EL (cell line): ENCODE measurements at places on chromosomes 13 and 19.

DNA sequence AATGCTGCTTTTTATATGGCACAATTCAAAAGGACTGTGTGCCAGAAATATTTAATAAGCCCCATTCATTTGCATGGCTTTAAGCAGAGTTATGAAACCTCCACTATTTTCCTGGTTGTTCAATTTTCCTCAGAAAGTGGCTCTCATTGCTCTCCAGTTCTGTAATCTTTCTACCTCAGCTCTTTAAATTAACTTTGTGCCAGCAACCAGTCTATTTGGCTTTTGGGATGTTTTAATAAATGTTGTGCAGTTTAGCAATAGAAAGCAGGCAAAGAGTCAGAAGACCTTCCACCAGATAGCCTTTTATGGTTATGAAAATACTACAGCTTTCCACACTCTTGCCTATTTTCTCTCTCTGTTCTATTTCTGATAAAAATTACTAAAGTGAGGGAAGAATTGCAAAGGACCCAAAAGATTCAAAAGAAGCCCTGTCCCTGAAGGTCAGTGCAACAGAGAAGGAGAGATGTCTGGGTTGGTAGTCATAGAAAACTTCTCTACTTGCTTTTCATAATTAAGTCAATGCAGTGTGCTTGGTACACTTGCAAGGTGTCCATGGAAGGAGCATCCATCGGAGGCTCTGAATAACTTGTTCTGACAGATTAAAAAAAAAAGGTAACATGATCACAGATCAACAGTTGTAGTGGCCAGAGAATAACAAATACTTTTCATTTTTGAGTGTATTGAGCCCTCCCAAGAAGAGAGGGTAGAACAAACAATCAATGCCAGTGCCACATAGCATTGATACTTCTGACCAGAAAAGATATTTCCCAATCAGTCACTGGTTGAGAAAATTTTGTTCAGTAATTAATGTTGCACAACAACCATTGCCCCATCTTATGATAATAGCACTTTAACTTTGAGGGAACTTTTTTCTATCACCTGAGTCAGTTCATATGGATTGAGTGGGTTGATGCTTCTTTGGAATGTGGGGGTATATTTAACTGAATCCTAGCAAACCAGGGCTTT is 48.4 kb upstream of the SPRY2 start:
- no peak for DNase-seq

- DNase-seq, result no peak
These were observed 12.8 kb downstream of the CASP14 start for GRCh38 chr19:15062036-15062435.

GRCh38 chr13:100854006-100854405 is 179.4 kb upstream of the TMTC4 start:
- no peak for DNase-seq

DNA sequence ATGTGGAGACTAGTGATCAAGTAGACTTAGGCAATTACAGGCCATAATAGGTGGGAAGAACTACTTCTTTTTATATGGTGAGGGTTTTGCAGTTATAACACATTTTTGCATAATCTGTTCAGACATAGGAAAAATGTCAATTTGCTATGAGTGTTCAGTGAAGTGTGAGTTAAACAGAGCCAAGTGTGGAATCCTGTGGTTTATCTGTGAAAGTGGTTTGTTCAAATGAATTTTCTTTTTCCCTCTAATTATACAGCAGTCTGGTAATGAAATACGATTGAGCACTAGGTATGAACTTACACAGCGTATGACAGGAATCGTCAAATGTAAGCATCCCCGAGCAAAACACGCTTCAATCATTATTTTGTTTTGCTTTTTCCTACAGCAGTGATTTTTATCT is 178.3 kb downstream of the STK24 start:
- no peak for DNase-seq

GRCh38 chr19:35811317-35812219 is 1.1 kb downstream of the PRODH2 start:
- DNase-seq, result no peak

DNA sequence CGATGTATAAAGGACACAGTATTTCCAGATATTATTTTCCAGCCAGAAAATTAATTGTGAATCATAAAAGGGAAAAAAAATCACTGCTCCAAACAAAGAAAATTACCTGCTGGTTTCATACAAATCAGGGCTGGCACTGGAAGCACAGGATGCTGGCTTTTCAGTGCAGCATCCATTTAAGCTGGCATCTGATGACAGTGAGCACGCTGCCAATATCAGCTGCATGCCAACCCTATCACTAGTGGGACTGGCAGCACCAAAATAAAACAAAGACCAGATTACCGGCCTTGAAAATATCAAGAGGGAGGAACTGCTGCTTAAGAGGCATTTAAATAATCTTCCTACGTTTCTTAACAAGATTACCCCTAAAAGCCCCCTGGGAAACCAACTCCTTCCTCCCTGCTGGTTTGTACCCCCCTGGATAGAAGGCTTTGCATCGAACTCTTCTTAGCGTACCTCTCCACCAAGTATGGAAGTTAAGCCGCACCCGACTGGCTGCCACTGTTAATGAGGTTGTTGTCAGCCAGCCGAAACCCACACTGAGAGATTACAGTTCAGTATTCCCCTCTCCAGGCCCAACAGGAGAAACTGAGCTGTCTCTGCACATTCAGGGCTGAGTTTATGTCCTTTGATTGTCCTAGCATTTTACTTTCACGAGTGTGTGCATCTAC is 257.8 kb downstream of the EFNB2 start:
- no peak for DNase-seq

GRCh38 chr13:73266640-73267180 is 207.9 kb downstream of the KLF5 start:
- no peak for DNase-seq

DNA sequence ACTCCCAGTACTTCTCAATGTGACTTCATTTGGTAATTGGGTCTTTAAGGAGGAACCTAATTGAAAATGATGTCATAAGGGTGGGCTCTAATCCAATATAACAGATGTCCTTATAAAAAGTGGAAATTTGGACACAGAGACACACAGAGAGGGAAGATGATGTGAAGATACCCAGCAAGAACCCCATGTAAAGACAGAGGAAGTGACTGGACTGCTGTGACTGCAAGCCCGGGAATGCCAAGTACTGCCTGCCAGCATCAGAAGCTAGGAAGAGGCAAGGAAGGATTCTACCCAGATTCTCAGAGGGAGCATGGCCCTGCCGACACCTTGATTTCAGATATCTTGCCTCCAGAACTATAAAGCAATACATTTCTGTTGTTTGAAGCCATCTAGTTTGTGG is 239.3 kb downstream of the KCTD12 start:
- peak; percentile 27 for DNase-seq

- no peak for DNase-seq
These were observed 195.8 kb downstream of the RAP2A start for GRCh38 chr13:97629601-97630272.

DNA sequence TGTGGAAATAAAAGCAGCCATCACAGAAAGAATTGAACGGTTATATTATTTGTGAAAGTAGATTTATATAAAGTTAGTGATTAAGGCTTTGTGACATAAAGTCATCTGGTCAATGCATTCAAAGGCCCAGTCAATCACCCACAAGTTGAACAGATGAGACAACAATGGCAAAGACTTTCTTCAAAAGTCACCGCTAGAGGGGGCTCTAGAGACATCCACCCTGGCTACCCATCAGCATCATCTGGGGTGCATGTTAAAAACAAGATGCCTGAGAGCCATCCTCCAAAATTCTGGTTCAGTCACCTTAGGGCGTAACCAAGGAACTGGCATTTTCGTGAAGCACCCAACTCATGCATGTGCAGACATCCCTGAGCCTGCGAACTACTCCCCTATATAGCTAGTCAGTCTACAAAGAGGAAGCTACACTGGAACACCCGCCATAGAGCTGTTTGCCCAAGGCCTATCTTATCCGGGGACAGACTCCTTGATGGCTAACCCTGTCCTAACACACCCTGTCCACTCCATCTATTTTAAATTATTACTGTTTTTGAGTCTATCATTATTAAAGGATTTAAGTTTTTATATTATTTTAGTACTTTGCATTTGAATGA is 970.5 kb downstream of the UQCRFS1 start:
- DNase-seq, result peak; percentile 4

- DNase-seq, result no peak
These were observed 4.6 kb downstream of the PIK3R2 start for GRCh38 chr19:18157465-18158063.

GRCh38 chr13:58547419-58547818 is 915.9 kb downstream of the PCDH17 start:
- DNase-seq, result no peak

- no peak for DNase-seq
These were observed 18.9 kb downstream of the EVI5L start for GRCh38 chr19:7848779-7849457.

DNA sequence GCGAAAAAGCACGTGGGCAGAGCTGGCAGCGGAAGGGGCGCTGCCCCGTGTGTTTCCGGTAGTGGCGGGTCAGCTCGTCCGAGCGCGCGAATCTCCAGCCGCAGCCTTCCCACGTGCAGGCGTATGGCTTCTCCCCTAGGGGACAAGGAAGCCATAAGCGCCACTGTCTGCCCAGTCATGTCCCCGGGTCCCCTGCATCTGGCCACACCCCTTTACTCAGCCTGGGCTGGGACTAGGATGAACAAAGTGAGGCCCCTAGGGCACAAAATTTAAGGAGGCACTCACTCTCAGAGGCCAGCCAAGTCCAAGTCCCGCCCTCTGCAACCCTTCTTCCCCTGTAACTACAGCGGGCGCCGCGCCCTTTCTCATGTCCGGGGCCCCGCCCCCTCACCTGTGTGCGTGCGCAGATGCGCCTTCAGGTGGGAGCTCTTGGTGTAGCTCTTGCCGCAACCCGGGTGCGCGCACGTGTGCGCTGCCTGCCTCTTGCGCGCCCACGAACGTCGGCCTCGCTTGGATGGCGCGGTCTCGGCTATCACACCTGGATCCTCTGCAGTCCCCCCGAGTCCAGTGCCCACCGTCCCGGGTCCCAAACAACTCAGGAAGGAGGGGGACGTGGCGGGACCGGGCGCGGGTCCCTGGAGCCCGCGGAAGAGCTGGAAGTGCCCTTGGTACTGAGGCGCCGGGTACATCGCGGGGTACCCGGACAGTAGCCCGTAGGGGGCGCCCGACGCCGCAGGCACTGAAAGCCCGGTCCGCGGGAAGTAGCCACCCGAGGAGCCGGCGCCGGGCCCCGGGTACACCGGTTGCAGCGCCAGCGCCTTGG is 1.9 kb downstream of the KLF1 start:
- DNase-seq, result peak; percentile 51

DNA sequence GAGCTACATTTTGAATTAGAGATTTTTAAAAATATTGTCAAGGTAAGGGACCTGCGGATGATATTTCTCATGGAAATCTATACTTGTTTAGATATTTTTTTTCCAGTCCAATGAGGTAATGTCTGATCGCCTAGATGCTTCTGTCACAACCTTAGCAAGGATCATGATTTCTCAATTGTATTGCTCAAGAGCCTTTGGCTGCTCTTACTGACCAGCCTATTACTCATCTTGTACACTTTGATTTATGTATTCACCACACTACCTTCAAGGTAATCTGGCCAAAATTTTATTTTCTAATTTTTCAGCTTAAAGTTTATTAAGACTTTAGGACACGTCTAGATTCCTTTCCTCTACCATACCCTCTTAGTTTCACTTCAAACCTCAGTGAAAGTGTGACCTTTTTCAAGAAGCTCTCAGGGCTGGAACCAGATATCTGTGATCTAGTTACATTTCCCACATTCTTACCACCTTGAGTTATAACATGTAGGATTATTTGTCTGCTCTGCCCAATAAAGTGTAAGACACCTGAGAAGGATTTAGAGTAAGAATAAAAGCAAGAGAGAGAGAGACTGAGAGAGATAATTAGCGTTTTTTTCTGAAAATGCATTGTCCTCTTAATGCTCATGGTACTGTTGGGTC is 197.1 kb downstream of the ITGBL1 start:
- peak; percentile 76 for DNase-seq

DNA sequence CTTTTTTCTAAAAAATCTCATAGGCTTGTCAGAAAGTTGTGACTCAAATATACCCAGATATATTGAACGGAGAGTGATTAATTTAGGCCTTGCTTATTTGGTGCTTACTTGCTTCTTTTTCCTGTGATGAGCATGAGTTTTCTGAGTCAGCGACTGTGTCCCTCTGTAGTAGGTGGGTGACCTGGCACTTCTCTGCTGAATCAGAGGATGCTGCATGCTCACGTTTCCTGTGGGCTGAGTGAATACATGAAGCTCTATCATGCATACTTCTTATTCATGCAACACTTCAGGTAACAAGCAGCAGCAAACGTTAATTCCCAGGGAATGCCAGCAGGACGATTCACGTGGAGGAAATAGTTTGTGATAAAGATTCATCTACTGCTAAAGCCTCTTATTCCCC is 245.0 kb downstream of the KLF5 start:
- peak; percentile 40 for DNase-seq

- no peak for DNase-seq
These were observed 12.9 kb downstream of the DPF1 start for GRCh38 chr19:38211151-38211591.

GRCh38 chr13:79943346-79944023 is 397.4 kb downstream of the SPRY2 start:
- DNase-seq, result no peak

- DNase-seq, result peak; percentile 45
These were observed 200.0 kb downstream of the KLF12 start for GRCh38 chr13:73934215-73934641.

DNA sequence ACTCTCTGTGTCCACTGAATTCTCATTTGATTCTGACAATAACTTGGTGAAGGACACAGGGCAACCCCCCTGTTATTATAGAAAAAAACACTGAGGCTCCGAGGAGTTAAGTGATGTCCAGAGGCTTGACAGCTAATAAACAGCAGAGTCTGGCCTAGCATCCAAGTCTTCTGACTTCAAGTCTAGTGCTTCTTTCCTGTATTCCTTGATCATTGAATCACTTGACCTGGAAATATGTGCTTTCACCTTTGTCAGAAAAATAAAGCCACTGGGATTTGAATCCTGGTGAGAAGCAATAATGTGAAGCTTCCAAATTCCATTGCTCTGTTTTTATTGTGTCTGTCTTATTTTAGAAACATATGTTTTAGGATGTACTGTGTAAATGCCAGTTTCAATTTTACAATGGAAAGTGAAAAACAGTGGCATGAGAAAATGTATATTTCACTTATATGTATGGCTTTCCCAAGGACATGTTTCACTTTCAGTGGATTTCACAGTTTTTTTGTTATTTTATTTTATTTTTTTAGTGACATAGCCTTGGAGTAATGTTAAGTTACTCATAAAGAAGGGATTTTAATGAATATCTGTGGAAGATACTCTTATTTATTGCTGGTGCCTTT is 190.2 kb downstream of the GPC6 start:
- DNase-seq, result peak; percentile 1
